ENCODE measurements at places on chromosomes 6 and 20.
A peak's percentile ranks its signal among the peaks of the same experiment; 100 is the strongest.

DNA sequence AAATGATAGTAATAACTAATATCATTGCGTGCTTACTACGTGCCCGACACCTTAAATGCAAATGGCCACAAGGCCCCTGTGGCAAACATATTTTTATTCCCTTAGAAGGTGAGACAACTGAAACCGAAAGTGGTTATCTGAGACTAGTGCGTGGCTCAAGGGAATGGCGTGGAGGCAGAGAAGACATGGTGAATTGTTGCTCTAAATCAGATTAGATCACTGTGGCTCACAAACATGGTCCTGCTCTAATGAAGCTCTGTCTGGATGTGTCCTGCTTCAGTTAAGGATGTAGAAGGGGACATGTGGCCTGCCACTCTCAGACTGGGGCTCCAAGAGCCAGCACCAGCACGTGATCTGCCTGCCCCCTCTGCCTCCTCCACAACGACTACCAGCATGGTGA, 124.2 kb upstream of the GMDS start:
- DNase-seq, result no peak

DNA sequence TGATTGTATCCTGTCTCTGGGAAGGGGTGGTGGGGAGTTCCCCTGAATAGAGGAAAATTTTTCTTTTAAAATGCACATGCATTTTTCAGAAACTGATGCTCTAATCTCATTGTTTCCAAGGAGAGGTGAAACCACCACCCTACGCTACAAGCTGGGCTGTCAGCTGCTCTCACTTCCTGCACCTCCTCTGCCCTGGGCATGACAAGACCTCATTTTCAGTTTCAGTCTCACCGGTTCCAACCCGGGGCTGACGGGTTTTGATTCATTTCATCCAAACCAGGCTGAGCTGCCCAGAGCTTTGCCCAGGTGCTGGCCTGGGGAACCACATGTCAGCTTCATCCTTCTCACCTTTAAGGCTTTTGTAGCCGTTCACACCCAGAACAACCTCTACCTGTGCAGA, 99.7 kb downstream of the EYA2 start:
- DNase-seq, result no peak

DNA sequence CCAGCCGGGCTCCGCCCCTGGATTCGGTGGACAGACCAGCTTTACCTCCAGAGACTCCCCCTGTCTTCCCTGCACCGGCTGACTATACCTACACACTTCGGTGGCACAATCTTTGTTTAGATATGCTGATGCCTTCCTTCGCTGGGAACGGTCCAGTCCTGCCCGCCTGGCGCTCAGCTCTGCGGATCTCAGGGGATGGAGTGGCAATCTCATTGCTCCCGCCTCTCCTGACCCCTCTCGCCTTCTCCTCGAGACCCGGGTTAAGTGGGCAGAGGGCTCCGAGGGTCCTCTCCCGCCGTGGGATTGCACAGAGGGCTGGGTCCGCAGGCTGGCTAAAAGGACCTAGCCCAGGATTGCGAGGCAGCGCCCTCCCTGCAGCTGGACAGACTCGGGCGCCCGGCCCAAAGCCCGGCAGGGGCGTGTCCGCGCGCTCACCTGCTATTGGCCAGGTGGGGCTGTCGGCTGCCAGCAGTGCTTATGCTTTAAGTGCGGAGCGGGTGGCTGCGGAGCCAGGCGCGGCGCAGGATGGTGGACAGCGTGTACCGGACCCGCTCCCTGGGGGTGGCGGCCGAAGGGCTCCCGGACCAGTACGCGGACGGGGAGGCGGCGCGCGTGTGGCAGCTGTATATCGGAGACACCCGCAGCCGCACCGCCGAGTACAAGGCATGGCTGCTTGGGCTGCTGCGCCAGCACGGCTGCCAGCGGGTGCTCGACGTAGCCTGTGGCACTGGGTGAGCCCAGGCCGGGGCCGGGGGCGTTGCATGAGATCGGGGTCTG, at the start of gene GNMT:
Gene GNMT (plus strand): TSS at position 512 of the 777 bp plus-strand sequence. CDS start 14 bp downstream, at position 526.
- DNase-seq, result no peak

- DNase-seq, result no peak
Measured at GRCh38 chr6:7311917-7312615, 933 bp downstream of the SSR1 start.

DNA sequence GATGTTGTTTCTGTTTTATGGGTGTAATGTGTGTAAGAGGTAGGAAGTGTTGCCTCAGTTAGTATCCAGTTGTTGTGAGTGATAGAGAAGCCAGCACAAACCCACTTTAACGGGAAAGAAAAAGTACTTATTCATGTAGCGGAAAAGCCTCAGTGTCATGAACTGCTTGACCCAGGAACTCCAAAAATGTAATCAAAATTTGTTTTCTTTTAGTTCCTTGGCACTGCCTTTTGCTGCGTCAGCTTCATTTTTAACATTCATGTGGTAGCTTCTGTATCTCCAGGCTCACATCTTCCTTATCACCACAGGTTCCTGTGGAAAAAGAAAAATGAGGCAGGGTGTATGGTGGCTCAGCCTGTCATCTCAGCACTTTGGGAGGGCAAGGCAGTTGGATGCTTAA, 46.4 kb upstream of the CCDC28A start:
- no peak for DNase-seq

DNA sequence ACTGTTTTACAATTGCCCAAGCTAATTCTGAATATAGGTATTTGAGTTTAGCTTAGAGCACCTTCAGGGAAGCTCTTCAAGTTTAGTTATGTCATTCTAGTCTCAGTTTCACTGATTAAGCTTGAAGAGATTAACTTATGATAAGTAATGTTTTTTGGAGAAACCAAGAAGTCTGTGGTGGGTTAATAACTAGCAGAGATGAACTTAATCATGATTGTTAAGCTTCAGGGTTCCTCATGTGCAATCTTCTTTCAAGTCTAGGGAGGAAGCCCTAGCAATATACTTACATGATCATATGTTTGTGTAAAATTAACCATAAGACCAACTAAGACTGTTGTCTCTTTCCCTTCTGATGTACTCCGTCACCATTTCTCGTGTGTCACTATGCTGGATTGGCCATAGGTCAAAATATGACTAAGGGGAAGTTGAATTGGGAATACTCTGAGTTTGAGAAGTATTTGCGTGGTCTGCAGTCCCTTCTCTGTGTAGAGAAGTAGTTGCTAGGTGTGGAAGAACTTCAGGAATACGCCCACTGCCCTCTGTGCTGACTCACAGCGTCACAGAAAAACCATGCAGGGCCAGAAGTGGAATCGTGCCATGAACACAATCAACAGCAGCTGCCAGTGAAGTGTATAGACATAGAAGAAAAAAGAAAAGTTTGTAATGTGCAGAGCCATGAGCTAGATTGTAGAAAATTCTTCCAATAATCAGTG, 88.3 kb downstream of the SH3BGRL2 start:
- DNase-seq, result no peak

DNA sequence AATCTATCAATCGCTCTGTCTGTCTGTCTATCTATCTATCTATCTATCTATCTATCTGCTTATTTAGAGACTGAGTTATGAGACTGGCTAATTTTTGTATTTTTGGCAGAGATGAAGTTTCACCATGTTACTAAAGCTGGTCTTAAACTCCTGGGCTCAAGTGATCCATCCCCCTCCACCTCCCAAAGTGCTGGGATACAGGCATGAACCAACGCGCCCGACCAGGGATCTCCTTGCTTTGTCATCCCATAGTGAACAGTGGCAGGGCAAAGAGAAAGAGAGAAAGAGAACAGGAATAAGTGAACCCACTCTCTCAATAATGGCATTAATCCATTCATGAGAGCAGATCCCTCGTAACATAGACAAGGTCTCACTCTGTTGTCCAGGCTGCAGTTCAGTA, 66.4 kb upstream of the DSP start:
- DNase-seq, result no peak

DNA sequence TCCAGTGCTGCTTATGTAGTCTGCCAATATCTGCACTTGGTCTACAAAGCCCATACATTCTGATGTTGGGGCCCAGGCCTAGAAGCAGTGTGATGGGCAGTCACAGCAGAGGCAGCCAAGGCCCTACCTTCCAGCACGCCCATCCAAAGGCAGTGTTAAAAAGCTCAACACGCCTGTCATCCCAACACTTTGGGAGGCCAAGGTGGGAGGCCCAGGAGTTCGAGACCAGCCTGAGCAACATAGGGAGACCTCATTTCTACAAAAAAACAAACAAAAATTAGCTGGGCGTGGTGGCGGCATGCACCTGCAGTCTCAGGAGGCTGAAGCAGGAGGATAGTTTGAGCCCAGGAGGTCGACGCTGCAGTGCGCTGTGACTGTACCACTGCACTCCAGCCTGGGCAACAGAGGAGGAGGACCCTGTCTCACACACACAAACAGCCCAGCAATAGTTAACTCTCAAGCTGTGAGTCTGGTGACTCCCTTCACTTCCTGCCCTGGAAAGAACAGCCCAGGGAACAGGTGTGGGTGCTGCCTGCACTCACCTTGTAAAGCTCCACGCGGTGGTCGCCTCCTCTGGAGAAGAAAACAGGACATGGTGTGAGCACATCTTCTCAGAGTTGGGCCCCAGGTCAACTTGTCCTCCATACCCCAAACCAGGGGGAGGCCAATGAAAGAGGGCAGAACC, 68.8 kb downstream of the PYGB start:
- no peak for DNase-seq

- DNase-seq, result no peak
Measured at GRCh38 chr20:8305449-8305978, 173.4 kb downstream of the PLCB1 start.

DNA sequence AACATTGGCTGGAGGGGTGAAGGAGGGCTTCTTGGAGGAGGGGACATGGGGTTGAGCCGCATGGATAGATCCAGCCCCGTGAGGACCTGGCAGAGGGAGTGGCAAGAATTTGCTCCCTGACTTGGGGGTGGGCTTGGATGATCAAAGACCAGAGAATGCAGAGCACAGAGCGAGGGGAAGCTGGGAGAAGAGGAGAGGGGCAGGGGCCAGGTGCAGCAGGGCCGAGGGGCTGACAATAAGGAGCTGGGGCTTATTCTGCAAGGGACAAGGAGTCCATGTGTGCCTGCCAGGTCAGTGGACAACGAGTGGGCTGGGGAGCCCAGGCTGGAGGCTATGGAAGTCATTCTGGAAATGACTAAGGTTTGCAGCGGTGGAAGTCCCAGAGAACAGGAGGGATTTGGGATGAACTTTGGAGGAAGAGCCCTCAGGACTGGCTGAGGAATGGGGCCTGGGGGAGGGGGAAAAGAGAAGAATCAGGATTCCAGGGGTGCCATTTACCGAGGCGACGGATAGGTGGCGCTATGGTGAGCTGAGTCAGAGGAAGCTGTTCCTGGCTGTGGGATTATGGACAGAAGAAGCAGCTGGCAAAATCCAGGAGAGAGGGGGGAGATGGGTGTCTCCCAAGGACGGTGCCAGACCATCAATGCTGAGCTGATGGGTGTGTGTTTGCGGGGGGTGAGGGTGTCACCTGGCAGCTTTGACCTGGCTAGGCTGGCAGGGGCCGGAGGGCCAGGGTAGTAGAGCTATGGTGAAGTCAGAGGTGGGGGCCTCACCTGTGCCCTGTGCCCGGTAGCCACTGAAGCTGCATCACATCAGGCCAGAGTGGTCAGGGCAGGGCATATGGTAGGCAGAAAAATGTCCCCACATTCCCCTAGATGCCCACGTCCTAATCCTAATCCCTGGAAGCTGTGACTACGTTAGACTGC, 7.8 kb downstream of the KCNG1 start:
- peak; percentile 67 for DNase-seq

DNA sequence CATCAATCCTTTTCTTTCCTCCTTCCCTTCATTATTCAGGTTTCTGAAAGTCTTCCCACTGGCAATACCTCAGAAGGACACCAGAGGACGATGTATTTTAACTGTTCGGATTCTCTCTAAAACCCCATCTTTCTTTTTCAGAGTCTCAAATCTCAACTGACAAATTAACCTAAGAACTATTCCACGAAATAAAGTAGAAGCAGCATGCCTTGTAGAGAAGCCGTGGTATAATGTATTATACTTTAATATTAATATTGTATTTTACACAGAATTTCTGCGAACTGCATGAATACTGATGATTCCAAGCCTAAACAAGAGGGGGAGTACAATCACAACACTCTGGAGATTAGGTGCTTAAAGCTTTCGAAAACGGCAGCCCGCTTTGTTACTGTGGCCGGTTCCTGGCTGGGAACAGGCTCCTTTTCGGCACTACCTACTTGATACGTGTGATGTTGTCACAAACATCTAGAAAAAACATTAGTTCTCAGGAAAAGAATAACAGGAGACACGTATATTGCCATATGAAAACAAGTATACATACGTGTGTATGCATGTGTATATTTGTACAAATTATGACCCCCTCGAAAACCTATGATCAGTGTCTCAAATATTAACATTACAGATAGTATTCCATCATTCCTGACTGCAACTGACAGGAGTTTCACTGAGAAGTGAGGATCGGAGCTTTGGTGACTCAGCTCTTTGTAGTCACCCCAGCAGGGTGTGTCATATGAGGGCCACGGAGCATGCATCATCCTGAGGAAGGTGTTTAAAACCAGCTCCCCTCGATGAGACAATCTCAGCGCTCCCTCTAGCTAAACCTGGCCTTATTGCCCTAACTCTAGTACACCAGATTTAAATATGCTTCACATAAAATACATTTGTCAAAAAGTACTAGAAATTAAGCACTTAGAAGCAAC, 319.7 kb upstream of the TCF21 start:
- peak; percentile 89 for DNase-seq

GRCh38 chr6:117456998-117457397, 25.5 kb upstream of the DCBLD1 start:
- DNase-seq, result no peak

DNA sequence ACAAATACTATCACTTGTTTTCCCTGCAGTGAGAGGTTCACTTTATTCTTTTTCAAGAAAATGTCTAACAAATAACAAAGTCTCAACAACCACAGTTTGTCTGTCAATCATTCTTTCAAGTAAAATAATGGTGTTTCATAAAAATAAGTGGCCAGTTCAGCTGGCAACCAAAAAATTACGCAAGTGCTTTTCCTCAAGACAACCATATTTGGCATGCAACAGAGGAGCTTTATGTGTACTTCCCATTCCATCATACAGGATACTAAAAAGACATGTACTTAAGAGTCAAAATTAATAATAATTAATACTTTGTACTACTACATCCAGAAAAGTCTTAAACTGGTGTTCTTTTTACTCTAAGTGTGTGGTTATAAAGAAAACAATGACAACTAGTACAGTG, 34.6 kb downstream of the ATG5 start:
- no peak for DNase-seq

DNA sequence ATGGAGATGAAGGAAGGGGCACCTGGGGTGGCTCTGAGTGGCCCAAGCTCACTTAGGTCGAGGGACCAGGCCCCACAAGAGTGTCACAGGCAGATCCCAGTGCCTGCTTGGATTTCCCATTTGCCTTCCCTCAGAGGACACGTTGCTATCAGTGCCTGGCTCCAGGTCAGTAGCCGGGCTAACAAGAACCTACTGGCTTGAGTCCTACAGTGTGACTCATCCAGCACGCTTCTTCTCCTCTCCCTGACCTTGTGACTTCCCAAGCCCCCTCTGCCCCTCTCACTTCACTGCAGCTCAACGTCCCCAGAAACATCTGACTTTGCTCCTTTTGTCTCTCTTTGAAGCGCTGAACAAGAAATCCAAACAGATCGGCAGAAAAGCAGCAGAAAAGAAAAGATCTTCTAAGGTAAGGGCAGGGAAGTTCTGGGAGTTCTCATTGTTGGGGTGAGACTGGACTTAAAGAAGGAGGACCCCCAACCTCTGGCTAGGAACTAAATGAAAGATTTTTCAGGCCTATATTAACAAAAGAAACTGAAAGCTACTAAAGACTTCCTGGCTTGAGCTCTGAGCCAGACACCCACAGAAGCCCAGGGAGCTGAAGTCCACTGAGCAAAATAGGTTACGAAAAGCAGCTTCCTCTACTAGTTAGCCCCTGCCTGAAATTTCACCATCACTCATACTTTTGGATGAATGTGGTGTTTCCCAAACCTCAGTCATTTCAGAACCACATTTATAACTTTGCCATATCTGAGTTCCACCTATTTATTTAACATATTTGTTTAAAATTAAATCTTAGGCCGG, 21.5 kb downstream of the ASIP start:
- no peak for DNase-seq

Measured in NCI-H1694 treated with DMSO at 0.1 percent for 48 hours (cell line).